ENCODE measurements at places on chromosomes 11 and 22. TPM values are rescaled to one million over a fixed set of nuclear protein-coding genes. Genes with fewer than 3 reads are reported as not detected.

- DNase-seq: no peak
Observed at GRCh38 chr22:31637891-31638618, 24.0 kb downstream of the PISD start.

ACR gene
- not detected for total RNA-seq

GRCh38 chr22:20130731-20131596 lies 640 bp upstream of the ZDHHC8 start:
- peak; percentile 61 for DNase-seq

OR8D4 gene
- total RNA-seq: not detected

TOMM22 gene
- total RNA-seq: 139 TPM

DNA sequence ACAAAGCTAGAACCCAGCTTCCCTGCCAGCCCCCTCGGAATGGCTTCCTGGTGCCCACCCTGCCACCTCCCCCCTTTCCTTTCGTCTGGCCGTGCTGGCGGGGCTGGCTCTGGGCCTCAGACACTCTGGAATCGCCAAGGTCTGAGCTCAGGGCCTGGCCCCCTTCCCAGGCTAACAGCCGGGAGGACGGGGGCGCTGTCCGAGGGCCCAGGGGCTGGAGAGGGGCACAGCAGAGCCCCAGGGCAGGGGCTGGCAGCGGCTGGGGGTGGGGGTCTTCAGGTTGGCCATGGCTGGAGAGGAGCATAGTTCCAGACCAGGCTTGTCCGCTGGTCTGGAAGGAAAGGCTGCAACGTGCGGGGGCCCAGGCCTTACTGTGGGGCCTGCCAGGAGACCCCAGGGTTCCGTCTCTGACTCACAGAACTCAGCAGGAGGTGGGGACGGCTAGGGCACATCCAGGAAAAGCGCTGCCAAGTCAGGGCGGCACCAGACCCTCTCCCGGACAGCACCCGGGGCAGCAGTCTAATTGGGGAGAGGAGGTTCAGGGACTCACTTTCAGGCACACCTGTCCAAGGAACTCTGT lies 861 bp upstream of the LTBP3 start:
- peak; percentile 33 for DNase-seq

BTG4 gene
- total RNA-seq: not detected

- no peak for DNase-seq
Observed at GRCh38 chr11:100232006-100232405, 455.1 kb upstream of the ARHGAP42 start.

TYR gene
- total RNA-seq: not detected

GRCh38 chr22:44645083-44645482 lies 56.9 kb upstream of the PRR5 start:
- DNase-seq: no peak

DNA sequence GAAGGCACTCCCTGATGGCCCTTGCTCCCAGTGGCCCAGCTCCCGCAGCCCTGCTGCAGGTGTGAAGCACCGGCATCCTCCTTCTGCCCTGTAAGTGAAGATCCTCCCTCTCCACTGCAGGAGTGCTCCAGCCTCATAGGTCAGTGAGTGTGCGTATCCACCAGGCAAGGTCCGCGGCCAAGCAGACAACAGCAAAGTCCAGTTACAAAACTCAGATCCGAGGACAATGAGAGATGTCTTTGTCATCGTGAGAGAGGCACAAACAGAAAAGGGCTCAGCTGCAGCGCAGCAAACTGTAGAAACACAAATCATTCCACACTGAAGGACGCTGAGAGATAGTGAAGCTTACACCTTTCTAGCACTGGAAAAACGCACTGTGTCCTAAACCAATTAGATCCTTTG lies 46.1 kb downstream of the MYH9 start:
- DNase-seq: no peak

- DNase-seq: no peak
Observed at GRCh38 chr22:22865311-22866072, 22.1 kb upstream of the IGLL5 start.

- DNase-seq: no peak
Observed at GRCh38 chr22:20656516-20656901, 117.4 kb upstream of the SERPIND1 start.

- DNase-seq: peak; percentile 23
Observed at GRCh38 chr11:86151174-86152005, 82.5 kb upstream of the PICALM start.

MUC6 gene
- not detected for total RNA-seq

Data from IMR-90 (cell line).